ENCODE measurements at places on chromosomes 6 and 20.

DNA sequence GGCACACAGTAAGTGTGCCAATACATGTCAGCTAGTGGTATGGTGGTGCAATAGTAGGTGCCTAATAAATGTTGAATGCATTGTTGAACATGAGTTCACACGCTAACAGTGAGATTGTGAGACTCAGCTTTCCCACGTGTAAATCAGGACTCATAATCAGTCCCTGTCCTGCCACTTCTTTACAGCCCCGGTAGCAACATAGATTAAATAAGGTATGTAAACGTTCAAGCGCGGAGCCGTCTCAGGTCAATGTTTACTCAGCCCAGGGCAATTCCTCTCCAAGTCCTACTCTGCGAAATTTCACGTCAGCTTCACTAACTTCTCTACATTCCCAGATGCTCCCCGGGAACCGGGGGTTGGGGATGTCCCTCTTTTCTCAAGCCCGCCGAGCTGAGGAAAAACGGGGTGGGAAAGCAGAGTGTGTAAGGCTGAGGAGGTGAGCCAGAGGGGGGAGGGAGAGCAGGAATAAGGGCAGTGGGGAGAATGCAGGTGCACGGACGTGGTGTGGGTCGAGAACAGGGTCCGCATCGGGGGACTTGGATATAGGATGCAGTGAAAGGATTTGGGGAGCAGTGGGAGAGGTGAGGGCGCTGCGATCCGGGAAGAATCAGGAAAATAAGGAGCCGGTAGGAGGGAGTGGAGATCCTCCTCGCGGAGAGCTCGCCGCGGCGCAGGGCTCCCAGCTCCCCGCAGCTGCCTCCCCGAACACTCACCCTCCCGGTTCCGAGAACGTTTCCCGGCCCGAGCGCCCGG is 544 bp upstream of the TP53INP2 start:
- no peak for DNase-seq

- DNase-seq, result no peak
These were observed 19.2 kb downstream of the BLTP3A start for GRCh38 chr6:34810936-34811632.

DNA sequence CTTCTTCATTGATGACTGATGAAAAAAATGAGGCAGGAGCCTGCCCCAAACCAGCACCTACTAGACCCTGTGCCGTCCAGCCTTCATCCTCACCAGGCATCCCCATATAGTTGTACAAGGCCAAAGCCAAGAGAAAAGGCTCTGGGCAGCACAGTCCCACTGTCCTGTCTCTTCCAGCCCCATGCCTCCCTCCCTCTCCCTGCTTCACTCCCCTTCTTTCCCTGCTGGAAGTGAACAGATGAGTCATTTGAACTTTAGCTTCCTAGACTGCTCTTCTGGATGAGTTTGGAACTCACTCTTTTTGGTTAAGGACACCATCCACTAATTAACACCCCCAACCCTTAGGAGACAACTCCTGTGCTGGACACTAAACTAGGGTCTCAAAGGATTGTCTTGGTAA is 235.2 kb downstream of the LRFN2 start:
- no peak for DNase-seq

- no peak for DNase-seq
These were observed 919.6 kb downstream of the KIF16B start for GRCh38 chr20:15653396-15654207.

DNA sequence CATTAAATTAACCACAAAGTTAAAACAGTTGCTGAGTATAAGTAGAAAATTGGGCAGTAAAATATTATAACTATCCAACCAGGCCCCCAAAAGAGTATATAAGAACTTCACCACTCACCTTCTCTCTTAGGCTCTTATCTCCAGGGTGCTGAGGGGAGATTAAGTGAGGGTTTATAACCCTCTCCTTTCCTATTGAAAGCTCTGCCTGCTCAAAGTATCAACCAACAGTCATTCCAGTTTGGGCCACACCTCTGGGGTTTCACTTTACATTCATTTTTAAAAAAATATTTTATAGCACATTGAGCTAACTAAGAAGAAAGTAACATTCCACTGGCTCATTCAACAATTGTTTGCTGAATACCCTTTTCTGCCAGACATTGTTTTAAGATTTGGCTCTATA is 22.1 kb downstream of the GSTA4 start:
- DNase-seq, result no peak

GRCh38 chr6:119170447-119171087 is 92.1 kb upstream of the FAM184A start:
- no peak for DNase-seq

DNA sequence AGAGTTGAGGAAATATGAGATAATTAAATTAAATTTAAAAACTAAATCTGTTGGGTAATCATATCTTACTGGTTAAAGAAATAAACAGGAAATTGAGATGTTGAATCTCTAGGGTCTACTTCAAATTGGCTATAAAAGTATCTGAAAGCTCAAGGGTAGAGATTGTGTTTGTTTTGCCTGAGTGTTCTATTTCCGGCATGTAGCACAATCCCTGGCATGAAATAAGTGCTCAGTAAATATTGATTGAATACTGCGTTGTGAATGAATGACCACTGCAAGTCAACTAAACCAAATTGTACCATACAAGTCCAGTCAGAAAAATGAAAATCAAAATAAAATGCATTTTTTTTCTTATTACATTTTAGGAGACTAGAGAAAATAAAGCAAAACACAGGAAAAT is 709.8 kb downstream of the EPM2A start:
- no peak for DNase-seq

- no peak for DNase-seq
These were observed 86.7 kb downstream of the GRM4 start for GRCh38 chr6:34059136-34059731.

GRCh38 chr6:15879371-15880261 is 216.8 kb upstream of the DTNBP1 start:
- peak; percentile 8 for DNase-seq

GRCh38 chr6:129022011-129022553 is 139.1 kb downstream of the LAMA2 start:
- no peak for DNase-seq

DNA sequence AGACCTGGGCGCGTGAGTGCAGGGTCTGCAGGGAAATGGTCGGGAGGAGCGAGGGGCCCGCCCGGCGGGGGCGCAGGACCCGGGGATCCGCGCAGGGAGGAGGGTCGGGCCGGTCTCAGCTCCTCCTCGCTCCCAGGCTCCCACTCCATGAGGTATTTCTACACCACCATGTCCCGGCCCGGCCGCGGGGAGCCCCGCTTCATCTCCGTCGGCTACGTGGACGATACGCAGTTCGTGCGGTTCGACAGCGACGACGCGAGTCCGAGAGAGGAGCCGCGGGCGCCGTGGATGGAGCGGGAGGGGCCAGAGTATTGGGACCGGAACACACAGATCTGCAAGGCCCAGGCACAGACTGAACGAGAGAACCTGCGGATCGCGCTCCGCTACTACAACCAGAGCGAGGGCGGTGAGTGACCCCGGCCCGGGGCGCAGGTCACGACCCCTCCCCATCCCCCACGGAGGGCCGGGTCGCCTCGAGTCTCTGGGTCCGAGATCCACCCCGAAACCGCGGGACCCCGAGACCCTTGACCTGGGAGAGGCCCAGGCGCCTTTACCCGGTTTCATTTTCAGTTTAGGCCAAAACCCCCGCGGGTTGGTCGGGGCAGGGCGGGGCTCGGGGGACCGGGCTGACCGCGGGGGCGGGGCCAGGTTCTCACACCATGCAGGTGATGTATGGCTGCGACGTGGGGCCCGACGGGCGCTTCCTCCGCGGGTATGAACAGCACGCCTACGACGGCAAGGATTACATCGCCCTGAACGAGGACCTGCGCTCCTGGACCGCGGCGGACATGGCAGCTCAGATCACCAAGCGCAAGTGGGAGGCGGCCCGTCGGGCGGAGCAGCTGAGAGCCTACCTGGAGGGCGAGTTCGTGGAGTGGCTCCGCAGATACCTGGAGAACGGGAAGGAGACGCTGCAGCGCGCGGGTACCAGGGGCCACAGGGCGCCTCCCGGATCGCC is 54.2 kb upstream of the HLA-A start:
- peak; percentile 85 for DNase-seq

DNA sequence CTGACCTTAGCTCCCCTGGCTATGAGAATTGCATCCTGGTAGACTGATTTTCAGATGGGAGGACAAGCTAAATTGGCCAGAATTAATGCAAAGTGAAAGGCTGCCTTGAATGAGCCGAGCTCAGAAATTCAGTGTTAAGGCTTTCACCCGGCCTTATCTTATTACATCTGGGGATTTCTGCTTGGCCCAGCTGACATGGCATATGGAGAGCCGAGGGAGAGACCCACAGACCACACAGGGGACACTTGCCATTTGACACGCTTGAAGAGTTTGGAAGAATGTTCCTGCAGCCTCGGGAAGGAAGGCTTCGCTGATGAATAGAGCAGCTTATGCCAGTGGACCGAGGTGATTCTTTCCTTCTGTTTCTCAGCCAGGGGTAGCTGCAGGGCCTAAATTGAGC is 9.0 kb downstream of the MOCS3 start:
- DNase-seq, result no peak

DNA sequence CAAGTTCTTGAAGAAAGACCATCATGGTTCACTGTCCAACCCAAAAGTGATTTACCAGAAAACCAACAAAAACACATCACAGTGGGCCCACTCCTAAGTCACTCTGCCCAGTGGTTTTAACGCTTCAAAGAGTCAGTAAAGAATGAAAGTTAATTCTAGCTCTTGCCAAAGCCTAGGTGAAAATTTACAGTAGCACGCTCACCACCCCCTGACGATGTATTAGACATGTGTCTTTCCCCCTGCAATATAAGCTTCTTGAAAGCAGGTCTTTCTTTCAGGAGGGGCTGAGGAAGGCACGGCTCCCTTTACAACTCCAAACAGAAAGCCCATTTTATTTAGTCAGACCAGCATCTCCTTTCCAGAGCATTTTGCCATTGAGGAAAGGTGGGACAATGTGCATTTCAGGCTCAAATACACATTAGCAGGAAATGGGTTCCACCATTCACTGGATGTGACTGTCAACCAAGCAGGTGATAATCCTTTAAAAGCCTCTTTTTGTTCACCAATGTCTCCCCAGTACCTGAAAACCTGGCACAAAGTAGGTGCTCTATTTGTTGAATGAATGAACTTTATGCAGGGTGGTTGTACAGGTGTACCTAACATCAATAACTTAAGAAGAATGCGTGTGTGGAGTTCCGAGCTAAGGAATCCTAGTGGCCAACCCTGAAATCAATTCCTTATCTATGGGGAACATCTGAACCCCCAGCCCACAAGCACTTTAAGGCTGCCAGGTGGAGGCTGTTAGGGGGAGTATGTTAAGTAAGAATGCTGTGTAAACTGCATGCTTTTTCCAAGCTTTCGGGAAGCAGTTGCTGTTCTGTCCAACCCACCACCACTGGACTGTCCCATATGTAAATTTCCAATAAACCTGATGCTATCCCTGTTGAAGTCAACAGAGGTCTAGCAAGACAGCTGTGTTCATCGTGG is 11.4 kb downstream of the EZR start:
- no peak for DNase-seq

GRCh38 chr6:112014483-112014882 is 39.4 kb upstream of the CCN6 start:
- no peak for DNase-seq

DNA sequence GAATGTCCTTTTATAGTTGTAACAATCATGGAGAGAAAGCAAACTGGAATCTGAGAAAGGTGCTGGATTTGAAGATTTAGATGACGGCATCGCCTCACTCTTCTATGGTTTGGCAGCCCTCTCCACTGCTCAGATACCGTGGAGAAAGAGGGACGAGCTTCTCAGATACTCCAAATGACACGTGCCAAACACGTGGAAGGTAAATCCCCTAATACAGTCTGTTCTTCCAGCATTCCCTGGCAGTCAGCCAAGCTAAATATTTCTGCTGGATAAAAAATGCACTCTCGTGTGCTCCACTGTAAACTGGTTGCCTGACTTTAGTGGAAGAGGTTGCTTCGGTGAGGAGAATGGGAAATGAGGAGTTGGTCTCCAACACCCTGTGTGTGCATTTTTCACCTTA is 16.7 kb upstream of the PRDM1 start:
- DNase-seq, result no peak

GRCh38 chr6:16180696-16181438 is 52.0 kb downstream of the MYLIP start:
- DNase-seq, result no peak

- DNase-seq, result no peak
These were observed 21.1 kb downstream of the STX11 start for GRCh38 chr6:144171406-144171805.

DNA sequence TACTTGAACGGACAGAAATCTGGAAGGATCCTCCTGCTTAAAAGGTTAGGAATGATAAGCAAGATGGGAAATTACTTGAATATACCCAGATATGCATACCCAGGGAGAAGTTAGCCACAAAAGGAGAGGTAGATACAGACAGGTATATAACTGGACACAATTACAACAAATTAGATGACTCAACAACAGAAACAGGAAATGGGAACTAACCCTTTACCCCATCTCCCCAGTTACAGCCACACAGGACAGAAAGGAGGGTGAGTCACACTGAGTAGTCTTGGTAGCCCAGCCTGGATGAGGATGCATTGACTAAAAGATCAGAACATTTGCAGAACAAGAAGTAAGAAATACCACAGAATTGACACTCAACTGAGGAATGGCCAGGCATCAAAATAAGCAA is 61.2 kb downstream of the C6orf52 start:
- no peak for DNase-seq

- DNase-seq, result no peak
These were observed 11.5 kb downstream of the DHX35 start for GRCh38 chr20:38973645-38974044.

GRCh38 chr6:56961151-56961550 is 6.2 kb downstream of the BEND6 start:
- DNase-seq, result no peak

DNA sequence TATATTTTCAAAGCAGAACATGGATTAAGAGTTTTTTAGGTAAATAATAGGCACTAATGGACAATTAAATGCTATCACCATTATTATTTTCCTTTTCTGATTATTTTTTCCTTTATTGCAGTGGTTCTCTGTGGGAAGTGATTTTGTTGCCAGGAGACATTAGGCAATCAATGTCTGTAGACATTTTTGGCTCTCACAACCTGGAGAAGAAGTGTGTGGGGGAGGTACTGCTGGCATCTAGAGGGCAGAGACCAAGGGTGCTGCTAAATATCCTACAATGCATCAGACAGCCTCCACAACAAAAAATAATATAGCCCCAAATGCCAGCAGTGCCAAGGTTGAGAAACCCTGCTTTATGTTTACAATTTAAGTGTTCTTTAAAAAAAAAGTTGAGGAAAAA is 8.3 kb downstream of the IFNGR1 start:
- DNase-seq, result no peak

Measured in stimulated activated CD4-positive, alpha-beta T cell treated with anti-CD3 and anti-CD28 coated beads, TNF-alpha, amount 100 ng/mL, for 4 hours (primary cell).